Subcutaneous preadipocyte (primary cell): ENCODE measurements at places on chromosomes 16 and 17. TPM values are rescaled to one million over a fixed set of nuclear protein-coding genes. Genes with fewer than 3 reads are reported as not detected.

The CD300A gene
- total RNA-seq: not detected in 2 replicates

The MRPL38 gene
- 52.8 and 52.9 TPM in 2 replicates for total RNA-seq

The RHBDL1 gene
- 0.39 and 1.8 TPM in 2 replicates for total RNA-seq

The FZD2 gene
- 2.9 and 3.7 TPM in 2 replicates for total RNA-seq

The TAC4 gene
- total RNA-seq: not detected in 2 replicates

The TEX14 gene
- total RNA-seq: 0.20 and 0.73 TPM in 2 replicates

The SLC47A2 gene
- not detected in 2 replicates for total RNA-seq

The PRPSAP1 gene
- 30.9 and 42.6 TPM in 2 replicates for total RNA-seq

The P2RX1 gene
- not detected in 2 replicates for total RNA-seq

The KCNH6 gene
- total RNA-seq: not detected in 2 replicates

The RHBDL3 gene
- under 0.01 and 0.20 TPM in 2 replicates for total RNA-seq

The PRAC2 gene
- not detected in 2 replicates for total RNA-seq

The HOXB9 gene
- total RNA-seq: 0.37 TPM in 1 of 2 replicates, not detected in the other

The KRT222 gene
- 0.20 and 0.37 TPM in 2 replicates for total RNA-seq

The CSNK2A2 gene
- total RNA-seq: 29.8 and 32.5 TPM in 2 replicates

The SLFN12 gene
- 14.7 and 18.4 TPM in 2 replicates for total RNA-seq

The SEPTIN12 gene
- not detected in 2 replicates for total RNA-seq

The SEZ6L2 gene
- total RNA-seq: 0.73 and 0.98 TPM in 2 replicates

The HS3ST3A1 gene
- 9.9 and 57.7 TPM in 2 replicates for total RNA-seq

The IGSF6 gene
- total RNA-seq: not detected in 2 replicates

The NOD2 gene
- total RNA-seq: under 0.01 TPM in 2 replicates

The OR3A2 gene
- total RNA-seq: 0.73 and 0.98 TPM in 2 replicates

The SLC52A1 gene
- under 0.01 TPM in 1 of 2 replicates, not detected in the other for total RNA-seq

The KRTAP9-4 gene
- not detected in 2 replicates for total RNA-seq

The HBQ1 gene
- total RNA-seq: not detected in 2 replicates

The PITPNC1 gene
- 9.9 and 24.2 TPM in 2 replicates for total RNA-seq

The TBC1D3I gene
- under 0.01 TPM in 1 of 2 replicates, not detected in the other for total RNA-seq

The HSD17B1 gene
- total RNA-seq: 1.5 and 4.3 TPM in 2 replicates

The FNDC8 gene
- total RNA-seq: not detected in 2 replicates

The PPP4C gene
- 182 and 190 TPM in 2 replicates for total RNA-seq

The CCL1 gene
- total RNA-seq: not detected in 2 replicates

The FBXW10B gene
- 0.73 and 2.2 TPM in 2 replicates for total RNA-seq

The TGFB1I1 gene
- total RNA-seq: 35.0 and 37.5 TPM in 2 replicates

The TMEM88 gene
- total RNA-seq: 0.20 TPM in 1 of 2 replicates, not detected in the other

The SLFN11 gene
- 87.5 and 142 TPM in 2 replicates for total RNA-seq

The ZNF213 gene
- 4.4 and 7.4 TPM in 2 replicates for total RNA-seq

The CCL17 gene
- not detected in 2 replicates for total RNA-seq

The NACA2 gene
- not detected in 2 replicates for total RNA-seq

The HSD3B7 gene
- 100 and 164 TPM in 2 replicates for total RNA-seq

The TBC1D3C gene
- total RNA-seq: not detected in 2 replicates

The HEATR9 gene
- not detected in 2 replicates for total RNA-seq

The PRR11 gene
- total RNA-seq: 23.9 and 49.2 TPM in 2 replicates

The ZG16 gene
- not detected in 2 replicates for total RNA-seq

The KCNJ12 gene
- total RNA-seq: 0.39 and 1.8 TPM in 2 replicates

The SLC16A6 gene
- total RNA-seq: 0.73 and 1.4 TPM in 2 replicates

The GLTPD2 gene
- total RNA-seq: 0.37 TPM in 1 of 2 replicates, not detected in the other

The AGRP gene
- not detected in 2 replicates for total RNA-seq

The SDK2 gene
- total RNA-seq: under 0.01 and 0.37 TPM in 2 replicates

The ARL17B gene
- 2.9 and 4.3 TPM in 2 replicates for total RNA-seq

The ACAP1 gene
- 0.20 and 2.2 TPM in 2 replicates for total RNA-seq

The GJC1 gene
- total RNA-seq: 4.8 and 35.4 TPM in 2 replicates

The ARL5C gene
- not detected in 2 replicates for total RNA-seq

The ADAD2 gene
- total RNA-seq: not detected in 2 replicates
